ENCODE measurements at places on chromosomes 13 and 19.

DNA sequence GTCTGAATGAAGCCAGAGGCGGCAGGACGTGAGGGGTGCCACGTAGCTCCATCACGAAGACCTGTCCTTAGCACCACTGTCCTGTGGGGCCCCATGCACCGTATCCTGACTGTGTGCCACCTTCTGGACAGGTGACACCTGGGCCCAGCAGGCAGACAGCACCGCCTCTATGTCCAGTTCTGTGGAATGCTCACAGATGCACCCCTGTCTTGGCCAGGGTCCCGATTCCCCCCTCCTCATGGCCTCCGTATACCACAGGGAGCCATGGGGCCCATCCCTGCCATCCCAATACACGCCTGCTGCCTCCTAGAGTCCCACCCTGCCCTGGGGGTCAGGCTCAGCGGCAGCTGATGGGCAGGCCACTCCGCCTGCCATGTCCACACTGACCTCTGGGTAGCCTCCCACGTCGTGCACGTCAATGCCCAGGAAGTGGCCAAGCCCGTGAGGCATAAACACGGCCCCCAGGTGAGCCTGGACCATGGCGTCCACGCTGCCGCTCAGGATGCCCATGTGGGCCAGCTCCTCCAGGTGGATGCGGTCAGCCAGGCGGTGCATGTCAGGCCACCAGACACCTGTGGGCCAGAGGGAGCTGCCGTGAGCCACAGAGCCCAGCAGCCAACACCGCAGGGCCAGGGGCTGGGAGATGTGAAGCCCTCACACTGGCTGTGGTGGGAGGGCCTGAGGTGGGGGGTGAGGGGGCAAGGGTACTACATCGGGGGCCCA is 17.6 kb downstream of the CEBPG start:
- no peak for DNase-seq

DNA sequence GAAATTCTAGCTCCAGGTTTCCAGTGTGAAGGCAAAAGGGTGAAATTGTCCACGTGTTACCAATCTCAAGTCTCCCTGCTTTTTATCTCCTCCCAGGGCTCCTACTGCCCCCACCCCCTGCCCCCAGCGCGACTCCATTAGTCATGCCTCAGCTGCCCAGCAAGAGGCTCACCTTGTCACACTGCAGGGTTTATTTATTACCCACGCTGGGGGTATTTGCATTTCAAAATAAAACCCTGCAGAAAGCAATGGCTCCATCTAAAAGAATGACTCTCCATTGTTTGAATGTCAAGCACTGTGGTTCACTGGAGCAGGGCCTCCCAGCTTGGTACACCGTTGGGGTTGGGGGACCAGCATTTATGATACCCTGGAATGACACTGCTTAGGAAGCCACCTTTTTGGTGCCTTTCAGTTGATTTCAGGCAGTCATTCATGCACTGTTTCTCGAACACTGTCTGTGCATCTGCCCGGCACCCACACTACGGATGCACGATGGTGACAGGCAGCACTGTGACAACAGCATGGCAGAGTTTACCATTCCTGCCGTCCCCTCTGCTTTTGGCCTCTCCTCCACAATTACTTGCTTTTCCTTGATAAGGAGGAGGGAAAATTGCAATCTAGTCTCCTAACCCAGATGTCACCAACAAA is 9.9 kb upstream of the POP4 start:
- no peak for DNase-seq

DNA sequence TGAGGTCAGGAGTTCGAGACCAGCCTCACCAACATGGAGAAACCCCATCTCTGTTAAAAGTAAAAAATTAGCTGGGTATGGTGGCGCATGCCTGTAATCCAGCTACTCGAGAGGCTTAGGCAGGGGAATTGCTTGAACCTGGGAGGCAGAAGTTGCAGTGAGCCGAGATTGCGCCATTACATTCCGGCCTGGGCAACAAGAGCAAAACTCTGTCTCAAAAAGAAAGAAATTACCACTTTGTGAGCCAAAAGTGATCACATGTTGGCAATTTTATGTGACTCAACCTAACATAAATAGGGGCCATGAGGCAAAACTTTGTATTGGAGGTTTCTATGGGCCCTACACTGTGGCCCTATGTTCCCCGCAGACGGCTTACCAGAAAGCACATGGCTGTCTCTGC is 72.2 kb downstream of the MAP4K1 start:
- DNase-seq, result no peak

DNA sequence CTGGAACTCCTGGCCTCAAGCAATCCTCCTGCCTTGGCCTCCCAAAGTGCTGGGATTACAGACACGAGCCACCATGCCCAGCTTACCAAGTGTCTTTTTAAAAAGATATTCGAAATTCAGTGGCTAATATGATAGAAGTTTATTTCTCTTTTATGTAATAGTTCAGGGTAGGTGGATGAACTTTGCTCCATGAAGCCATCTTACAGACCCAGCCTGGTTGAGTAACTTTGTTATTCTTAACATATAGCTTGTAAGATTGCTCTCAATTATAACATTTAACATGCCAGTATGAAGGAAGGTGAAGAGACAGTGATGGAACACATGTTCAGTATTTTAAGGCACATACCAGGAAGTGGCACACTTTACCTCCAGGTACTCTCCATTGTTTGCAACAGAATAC is 42.4 kb downstream of the ZIC2 start:
- no peak for DNase-seq

DNA sequence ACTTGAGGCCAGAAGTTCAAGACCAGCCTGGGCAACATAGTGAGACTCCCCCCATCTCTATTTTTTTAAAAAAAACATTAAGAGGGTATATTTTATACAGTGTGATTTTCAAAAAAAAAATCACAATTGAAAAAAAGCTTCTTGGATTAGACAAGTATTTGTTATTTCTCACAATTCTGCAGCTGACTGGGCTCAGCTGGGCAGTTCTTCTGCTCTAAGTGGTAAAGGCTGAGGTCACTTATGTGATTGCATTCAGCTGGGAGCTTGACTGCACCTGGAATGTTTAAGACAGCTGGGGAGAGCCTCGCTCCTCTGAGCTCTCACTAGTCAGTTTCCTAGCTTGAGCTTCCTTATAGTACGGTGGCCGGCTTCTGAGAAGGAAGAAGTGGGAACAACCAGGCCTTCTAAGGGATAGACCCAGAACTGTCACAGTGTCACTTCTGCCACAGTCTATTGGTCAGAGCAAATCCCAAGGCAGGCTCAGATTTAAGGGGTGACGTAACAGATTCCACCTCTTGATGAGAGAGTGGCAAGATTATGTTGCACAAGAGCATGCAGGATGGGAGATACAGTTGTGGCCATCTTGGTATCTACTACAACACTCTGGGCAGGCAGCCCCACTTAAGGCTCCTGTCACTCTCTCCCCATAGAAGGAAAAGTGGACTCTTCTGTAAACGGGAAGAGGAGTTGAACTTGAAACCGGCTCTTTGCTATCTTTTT is 19.7 kb upstream of the IRGC start:
- no peak for DNase-seq
